ENCODE measurements at places on chromosomes 2 and 18.

DNA sequence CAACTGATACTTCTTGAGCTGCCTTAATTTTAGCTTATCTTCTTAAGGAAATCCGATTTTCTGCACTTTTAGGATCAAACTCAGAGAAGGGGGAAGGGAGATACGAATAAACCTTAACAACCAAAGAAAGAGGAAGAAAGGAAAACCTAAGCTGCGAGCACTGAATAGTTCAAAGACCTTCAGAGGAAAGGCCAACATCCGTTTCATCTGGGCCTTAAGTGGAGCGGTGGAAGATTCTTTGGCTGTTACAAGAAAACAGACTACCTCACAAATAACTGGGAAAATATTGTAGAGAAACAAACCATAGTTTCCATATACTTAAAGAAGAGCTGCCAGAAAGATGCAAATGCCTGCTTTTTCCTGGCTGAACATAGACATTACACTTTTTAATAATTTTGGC is 43.6 kb downstream of the VIT start:
- no peak for DNase-seq

DNA sequence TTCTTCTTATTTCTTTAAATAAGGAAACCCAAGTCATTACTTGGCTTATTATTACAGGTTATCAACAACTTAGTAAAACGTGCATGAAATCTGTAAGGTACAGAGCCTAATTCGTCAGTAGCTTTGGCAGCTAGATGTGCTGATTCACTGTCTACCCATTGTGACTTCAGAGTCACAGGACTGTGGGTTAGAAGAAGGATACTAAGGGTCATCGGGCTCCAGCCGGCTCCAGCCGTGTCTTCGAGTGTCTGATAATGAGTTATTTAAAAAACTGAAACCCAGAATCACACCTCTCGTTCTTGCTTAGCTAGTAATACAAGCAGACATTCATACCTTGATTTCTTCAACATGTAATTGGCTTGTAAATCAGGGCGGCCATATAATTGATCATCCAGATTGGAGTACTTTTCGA is 170.5 kb downstream of the FMNL2 start:
- DNase-seq = peak; percentile 20

GRCh38 chr2:120675460-120676130 is 60.1 kb upstream of the GLI2 start:
- DNase-seq = peak; percentile 76

DNA sequence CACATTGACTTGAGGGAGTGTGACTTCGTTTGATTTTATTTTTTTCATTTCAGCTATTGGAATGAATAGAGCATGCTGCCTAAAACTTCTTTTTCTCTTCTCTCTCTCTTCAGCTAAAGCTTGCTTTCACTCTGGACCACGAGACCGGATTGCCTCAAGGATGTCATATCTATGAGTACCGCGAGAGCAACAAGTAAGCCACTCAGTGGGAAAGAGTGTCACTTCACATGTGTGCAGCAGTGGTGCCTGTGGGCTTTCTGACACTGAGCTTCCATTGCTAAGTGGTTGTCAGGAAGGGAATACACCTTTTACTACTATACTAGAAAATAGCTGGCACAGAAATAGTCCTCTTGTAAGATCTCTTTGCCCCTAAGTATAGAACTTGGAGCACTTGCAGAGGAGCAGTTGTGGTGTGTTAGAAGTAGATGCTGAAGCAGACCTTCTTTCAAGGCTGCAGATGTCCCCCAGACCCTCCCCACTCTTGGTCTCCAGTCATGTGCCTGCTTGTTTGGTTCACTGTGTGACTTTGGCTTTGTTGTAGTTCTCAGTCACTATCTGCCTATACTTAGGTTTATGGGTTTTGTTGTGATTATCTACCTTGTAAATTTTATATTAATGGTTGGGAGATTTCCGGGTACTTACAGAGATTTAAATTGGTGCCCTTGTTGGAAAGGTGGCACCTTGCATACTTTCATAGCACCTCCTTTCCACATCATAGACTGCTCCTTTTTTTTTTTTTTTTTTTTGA is 78.5 kb upstream of the ALPP start:
- no peak for DNase-seq

DNA sequence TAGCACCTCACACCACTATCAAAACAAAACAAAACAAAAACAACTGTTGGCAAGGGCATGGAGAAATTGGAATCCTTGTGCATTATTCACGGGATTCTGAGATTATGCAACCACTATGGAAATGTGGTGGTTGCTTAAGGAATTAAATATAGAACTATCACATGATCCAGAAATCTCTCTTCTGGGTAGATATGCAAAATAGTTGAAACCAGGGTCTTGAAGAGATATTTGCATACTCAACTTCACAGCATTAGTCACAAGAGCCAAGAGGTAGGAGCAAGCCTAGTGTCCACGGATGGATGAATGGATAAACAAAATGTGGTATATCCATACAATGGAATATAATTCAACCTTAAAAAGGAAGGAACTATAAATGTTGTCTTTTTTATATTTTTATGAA is 7.0 kb downstream of the TMEM131 start:
- DNase-seq = no peak

DNA sequence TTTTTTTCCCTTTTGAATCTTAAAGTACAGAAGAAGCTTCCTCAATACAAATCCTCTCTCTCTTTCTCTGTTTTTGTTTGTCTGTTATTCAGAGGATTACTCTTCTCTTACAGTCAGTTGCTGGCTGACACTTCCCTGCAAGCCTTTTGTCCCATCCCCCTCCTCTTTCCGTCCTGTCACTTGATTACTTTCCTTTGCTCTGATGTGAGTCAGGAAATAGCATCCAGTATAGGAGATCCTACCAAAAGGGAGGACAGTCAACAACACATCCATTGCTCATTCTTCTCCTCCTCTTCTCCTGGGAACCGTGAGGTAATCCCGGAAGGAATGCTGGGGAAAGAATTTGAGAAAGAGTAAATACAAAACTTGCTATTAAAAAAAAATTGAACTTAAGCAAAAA is 79.3 kb upstream of the SCN7A start:
- DNase-seq = no peak

DNA sequence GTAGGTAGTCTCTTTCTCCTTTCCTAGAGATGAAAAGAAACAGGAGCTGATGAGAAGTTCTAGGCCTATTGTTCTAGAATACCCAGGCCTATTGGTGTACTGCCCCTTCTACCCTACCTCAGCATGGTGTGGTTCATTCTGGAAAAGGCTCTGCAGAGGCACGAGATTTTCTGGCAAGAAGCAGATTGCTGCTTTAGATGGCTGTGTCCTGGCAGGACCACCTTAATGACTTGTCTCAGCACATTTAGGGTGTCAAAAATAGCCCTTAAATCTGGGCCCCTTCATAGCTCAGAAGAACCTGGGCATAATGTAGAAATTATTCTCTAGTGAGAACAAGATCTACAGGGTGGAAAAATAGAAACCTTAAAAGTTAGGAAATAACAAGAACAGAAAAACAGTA is 87.9 kb downstream of the BCL2L11 start:
- no peak for DNase-seq

- no peak for DNase-seq
These were observed 1.1 kb upstream of the IMP4 start for GRCh38 chr2:130341562-130342019.

GRCh38 chr2:143313861-143314260 is 184.6 kb downstream of the ARHGAP15 start:
- no peak for DNase-seq

GRCh38 chr2:134919341-134920210 is 954 bp downstream of the CCNT2 start:
- DNase-seq = peak; percentile 17

DNA sequence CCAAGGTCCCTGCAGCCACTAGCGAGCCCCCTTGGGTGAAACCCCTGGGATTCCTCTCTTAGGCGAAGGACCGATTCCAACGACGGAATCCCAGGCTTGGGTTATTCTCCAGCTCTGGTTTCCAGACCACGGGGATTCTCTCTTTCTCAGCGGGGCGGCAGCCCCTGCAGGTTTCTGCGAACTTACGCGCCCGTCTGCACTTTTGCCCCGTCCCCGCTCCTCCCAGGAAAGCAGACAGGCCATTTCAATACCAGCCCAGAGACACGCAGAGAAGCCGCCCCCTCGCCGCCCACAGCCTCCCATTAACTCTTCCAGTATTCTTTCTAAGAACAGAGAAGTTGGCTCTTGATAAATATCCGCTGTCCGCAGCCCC is 1.2 kb downstream of the CBLN2 start:
- DNase-seq = peak; percentile 42

DNA sequence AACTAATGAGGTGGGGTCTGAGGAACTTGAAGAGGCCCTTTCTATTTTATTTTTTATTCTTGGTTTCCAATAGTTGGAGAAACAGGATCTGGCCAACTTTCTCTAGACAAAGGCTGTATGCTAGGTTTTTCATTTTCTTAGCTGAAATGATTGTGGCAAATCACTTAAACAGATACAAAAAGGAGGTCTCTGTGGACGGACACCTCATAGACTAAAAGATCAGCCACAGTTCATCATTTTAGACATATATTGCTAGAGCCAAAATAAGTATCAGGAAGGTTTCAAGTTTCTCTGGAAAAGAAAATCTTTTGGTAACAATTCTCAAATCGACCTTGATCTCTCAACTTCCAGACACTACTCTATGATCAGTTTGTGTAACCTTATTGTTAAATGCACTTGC is 224.5 kb upstream of the REV1 start:
- DNase-seq = no peak

GRCh38 chr2:17272652-17273525 is 245.4 kb downstream of the RAD51AP2 start:
- DNase-seq = no peak

DNA sequence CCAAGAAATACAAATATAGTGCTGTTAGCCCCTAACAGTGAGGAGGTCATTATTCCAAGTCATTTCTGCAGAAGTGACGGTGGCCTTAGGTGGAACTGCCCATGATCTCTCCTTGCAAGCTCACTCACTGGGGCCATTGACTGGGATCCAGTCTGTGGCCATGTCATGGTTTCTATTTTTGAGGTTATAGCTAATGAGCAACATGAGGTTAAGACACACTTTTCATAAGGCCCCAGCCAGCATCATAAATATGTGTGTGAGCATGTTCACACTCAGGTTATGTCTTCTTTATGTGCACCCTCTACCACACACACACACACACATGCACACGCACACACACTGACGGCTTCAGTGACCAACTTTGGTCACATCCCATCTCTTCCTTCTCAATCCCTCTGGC is 484 bp downstream of the AFF3 start:
- no peak for DNase-seq

DNA sequence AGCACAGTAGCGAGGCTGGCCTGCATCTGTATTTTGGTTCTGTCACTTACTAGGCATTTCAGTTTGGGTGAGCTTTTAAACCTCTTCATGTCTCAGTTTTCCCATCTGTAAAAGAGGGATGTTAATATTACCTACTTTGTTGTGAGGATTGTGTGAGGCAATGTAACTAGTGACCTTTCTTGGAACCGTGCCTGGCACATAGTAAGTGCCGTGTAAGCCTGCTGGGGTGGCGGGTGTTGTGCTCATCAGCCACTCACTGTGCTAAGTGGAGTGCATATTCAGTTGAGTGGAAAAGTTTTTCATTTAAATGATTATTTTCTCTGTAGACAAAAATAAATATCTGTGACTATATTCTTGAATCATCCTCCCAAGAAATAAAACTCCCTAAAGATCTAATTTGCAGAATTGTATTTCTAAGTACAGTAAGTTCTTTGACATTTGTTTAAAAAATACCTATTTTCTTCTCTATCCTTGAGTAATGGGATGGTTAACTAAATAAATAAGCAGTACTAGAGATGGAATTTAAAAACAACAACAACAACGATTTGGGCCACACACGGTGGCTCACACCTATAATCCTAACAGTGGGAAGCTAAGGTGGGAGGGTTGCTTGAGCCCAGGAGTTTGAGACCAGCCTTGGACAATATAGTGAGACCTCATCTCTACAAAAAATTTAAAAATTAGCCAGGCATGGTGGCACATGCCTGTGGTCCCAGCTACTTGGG is 56.7 kb downstream of the MALT1 start:
- no peak for DNase-seq

DNA sequence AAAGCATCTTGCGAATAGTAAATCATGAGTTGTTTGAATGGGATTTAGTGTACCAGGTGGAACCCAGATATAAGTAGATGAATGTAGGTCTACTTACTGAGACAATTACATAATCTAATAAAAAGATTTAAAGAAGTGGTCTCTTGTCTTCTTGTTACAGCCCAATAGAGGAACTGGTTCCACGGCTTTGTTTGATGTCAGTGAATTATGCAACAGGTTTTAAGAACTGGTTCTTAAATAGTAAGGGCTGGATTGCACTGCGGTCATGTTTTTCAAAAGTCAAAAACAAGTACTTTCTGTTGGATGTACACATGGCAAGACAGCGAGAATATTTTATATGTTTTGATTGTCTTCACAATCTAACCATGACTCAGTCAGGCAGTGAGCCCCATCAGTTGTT is 15.4 kb upstream of the SLC9A2 start:
- no peak for DNase-seq

DNA sequence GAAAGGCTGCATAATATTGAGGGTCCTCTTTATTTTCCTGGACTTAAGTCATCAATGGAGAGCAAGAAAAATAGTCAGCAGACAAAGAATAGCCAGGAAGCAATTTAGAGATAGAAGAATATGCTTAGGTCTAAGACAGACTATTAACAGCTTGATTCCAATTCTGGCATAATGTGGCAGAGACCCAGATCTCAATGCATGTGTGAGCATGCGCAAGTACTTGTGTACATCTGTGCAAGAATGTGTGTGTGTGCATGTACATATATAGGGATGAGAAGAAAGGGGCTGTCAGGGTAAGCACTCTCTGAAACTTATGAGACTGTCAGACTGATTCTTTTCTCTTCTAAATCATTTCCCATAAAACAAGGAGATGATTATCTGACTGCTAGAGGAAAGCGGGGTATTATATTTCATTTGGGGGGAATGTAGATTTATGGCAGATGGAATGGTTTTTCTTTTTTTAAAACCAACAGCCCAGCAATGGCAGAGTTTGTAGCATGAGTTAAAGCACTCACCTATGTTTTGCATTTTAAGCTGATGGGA is 381.3 kb upstream of the SPRED2 start:
- no peak for DNase-seq

- no peak for DNase-seq
These were observed 304.1 kb upstream of the ERBB4 start for GRCh38 chr2:212842544-212843185.

DNA sequence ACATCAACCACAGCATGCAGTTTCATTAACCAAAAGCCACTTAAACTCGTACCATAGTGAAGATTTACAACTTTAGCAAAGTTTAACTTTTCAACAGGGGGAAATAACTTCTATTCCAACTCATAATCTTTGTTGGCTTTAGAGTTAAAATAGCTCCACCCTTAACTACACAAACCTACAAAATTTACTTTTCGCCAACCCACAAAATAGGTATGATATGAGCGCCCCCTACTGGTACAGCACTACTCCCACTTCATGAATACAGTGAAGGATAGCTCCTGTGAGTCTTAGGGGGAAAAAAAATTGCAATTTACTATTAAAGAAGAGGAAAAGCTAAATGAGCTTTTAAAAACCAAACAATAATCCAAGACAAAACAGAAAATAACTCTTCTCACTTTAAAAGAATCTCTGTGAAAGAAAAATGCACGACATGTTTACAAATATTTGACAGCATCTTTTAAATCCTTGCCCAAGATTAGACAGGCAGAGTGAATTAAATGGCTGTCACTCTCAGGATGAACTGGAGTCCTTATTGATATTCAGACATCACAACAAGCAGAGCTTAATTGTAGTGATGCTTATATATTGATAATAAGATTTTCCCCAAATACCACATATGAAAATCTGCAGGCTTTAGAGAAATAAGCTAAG is 32.2 kb downstream of the TMEFF2 start:
- peak; percentile 23 for DNase-seq

GRCh38 chr2:3644891-3645605 is 13.0 kb upstream of the ALLC start:
- DNase-seq = no peak

GRCh38 chr2:237427769-237428506 is 14.0 kb upstream of the COL6A3 start:
- DNase-seq = no peak
